ENCODE measurements at places on chromosomes 16 and 17.

GRCh38 chr17:17495536-17496188, 533 bp downstream of the RASD1 start:
- peak; percentile 68 for DNase-seq

GRCh38 chr16:27761816-27762215, 211.9 kb downstream of the KATNIP start:
- DNase-seq: no peak

DNA sequence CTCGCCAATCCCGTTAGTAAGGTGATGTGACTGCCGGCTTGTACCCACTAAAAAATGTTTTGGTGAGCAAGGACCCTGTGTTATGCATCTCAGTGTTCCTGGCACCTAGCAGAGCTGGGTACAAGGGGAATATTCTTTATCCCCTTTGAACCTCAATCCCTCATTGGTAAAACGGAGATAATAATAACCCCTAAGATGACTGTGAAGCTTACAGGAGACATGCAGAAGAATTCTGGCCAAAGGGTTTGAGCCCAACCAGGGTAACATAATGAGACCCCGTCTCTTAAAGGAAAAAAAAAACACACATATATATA, 896 bp downstream of the GGA2 start:
- no peak for DNase-seq

- DNase-seq: peak; percentile 47
Measured at GRCh38 chr17:8954339-8954738, 11.2 kb downstream of the PIK3R5 start.

DNA sequence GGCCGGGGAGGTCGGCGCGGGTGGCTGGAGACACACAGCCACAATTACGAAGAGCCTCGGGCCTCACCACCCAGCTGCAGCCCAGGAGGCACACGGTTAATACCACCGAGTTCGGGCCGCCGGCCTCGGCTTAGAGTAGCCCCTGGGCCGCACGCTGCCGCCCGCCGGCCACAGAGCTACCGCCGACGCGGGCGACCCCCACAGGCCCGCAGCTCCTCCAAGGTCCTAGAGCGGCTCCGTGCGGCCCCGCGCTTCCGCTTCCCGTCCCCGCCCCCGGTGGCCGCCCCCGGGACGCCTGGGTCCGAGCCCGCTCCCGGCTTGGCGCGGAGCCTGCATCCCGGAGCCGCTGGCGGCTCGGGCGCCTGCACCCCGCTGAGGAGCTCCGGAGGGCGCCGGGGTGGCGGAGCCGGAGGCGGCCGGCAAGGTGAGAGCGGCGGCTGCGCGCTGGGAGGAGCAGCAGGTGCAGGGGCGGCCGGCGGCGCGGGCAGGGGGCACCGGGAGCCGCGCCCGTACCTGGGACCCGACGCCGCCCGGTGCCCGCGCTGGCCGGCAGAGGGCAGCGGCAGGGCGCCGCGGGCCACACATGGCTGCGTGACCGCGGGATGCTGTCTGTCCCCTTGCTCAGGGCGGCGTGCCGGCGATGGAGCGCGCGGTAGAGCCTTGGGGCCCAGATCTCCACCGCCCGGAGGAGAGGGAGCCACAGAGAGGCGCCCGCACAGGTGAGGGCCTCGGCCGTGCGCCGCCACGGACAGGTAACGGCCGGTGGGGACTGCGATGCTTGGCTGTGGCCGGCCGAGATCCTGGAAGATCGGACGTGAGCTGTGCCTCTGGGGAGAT, at the start of gene ZNF48:
TSS of gene ZNF48 (plus strand) at position 266 of the 837 bp plus-strand sequence. CDS start at position 641, 375 bp downstream.
- peak; percentile 87 for DNase-seq

DNA sequence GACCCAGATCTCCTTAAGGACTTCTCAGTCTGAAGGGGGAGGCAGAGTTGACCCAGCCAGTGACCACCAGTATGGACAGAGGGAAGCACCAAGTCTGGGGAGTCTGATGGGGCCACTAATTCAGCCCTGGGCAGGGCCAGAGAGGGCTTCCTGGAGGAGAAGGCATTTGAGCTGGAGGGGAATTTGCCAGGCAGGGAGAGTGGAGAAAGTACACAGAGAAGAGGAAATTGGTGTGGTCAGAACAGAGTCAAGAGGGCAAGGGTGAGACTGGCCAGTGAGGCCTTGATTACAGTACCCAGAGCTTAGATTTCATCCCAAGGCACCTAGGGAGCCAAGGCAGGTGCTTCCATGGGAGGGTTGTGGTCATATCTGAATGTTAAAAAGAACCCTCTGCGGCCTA, 36.3 kb downstream of the MYO15A start:
- DNase-seq: no peak

- DNase-seq: no peak
Measured at GRCh38 chr17:32279891-32280716, 14.5 kb downstream of the RHBDL3 start.

DNA sequence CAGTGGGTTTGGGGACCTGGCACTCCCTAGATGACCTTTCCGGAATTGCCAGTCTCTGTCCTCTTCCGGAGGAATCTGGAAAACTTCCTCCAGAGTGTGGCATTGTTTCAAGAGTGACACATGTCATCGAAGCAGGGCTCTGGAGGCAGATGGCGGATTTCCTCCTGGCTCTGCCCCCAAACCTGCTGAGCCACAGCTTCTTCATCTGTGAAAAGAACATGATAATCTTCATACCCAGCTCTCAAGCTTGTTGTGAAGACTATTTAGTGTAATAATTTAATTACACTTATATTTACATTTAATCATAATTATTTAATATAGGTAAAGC, 19.7 kb upstream of the TEX2 start:
- no peak for DNase-seq

DNA sequence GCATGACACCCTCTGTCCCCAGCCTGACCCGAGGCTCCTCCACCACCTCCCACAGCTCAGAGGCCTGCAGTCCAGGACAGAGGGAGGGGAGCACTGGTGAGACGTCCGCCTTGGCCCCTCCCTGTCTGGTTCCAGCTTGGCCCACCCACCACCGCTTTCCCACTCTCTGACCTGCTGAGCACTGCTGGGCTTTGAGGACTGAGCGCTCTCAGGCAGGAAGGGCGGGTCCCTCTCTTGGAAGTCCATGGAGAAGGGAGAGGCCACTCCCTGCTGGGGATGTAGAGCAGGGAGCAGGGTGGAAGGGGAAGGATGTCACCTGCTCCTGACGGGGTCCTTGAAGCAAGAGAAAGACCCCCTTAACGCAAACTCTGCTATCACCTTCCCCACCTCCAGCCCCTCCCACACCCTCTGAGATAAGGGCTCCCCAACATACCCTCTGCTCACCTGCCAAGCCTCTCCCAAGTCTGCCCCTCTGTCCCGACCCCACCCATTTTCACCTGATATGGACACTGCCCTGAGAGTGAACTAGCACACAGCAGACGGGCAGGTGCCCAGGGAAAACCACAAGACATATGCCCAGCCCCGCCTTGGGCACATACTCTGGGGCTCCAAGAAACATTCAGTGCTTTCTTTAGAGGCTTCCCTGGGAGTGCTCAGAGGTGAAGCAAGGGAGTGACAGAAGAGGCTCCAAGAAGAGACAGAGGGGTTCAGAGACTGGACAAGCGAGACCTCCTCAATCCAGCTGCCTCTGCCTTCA, 1.4 kb downstream of the OSBPL7 start:
- DNase-seq: no peak

GRCh38 chr16:86598607-86599565, 20.5 kb downstream of the FOXL1 start:
- DNase-seq: no peak

DNA sequence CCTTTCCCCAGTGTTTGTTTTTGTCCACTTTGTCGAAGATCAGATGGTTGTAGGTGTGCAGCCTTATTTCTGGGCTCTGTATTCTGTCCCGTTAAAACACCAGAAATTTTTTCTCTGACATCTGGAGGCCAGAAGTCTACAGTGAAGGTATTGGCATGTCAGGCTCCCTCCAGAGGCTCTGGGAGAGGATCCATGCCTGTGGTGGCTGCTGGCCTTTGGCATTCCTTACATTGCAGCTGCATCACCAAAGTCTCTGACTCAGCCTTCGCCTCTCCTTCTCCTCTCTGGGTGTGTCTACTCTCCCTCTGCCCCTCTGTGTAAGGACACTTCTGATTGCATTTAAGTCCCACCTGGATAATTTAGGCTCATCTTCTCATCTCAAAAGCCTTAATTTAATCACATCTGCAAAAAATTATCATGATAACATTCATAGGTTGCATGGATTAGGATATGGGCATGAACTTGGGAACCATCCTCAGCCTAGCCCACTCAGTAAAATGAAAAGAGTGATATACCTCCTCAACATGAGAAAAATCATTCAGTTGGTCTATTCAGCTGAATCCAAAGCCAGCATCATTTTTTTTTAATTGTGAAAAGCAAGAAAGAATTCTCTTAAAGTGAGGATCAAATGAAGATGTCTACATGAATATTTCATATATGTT, 78.0 kb downstream of the MAP2K6 start:
- no peak for DNase-seq

GRCh38 chr16:8957063-8957397, 6.7 kb downstream of the USP7 start:
- DNase-seq: no peak

All from head of caudate nucleus (tissue), 42 donors.